Muscle of arm (tissue), 14 donors: ENCODE measurements at places on chromosomes 2 and 18. TPM values are rescaled to one million over a fixed set of nuclear protein-coding genes. Genes with fewer than 3 reads are reported as not detected.

The G6PC2 gene
- polyA plus RNA-seq: not detected

The SMIM21 gene
- not detected for polyA plus RNA-seq

The C2orf81 gene
- polyA plus RNA-seq: 3.8 TPM

The INHA gene
- 1.3 TPM for polyA plus RNA-seq

The REG1B gene
- polyA plus RNA-seq: not detected

The LYPD1 gene
- 9.6 TPM for polyA plus RNA-seq

The IMPA2 gene
- 23.1 TPM for polyA plus RNA-seq

The SERPINB3 gene
- 0.11 TPM for polyA plus RNA-seq

The OTOF gene
- 8.3 TPM for polyA plus RNA-seq

The RAMP1 gene
- polyA plus RNA-seq: 33.2 TPM

The ZNF512 gene
- 60.4 TPM for polyA plus RNA-seq

The GBX2 gene
- polyA plus RNA-seq: not detected

The CLEC4F gene
- polyA plus RNA-seq: 0.08 TPM

The USP34 gene
- polyA plus RNA-seq: 72.9 TPM

The SCN3A gene
- 0.38 TPM for polyA plus RNA-seq

The LMAN2L gene
- 19.1 TPM for polyA plus RNA-seq

The IL1R2 gene
- not detected for polyA plus RNA-seq

The SERPINB11 gene
- not detected for polyA plus RNA-seq

The CCDC142 gene
- 10.7 TPM for polyA plus RNA-seq

The CYRIA gene
- 5.5 TPM for polyA plus RNA-seq

The CELF4 gene
- polyA plus RNA-seq: 9.5 TPM

The CHRNG gene
- 106 TPM for polyA plus RNA-seq

The RUFY4 gene
- polyA plus RNA-seq: not detected

The STRADB gene
- 59.5 TPM for polyA plus RNA-seq

The IGFBP5 gene
- polyA plus RNA-seq: 375 TPM

The GALNT5 gene
- polyA plus RNA-seq: 2.5 TPM

The DSC1 gene
- polyA plus RNA-seq: 20.0 TPM

The C2orf72 gene
- 1.3 TPM for polyA plus RNA-seq

The IKZF2 gene
- polyA plus RNA-seq: 3.9 TPM

The OR6B2 gene
- polyA plus RNA-seq: not detected

The PIEZO2 gene
- polyA plus RNA-seq: not detected

The SH3YL1 gene
- 40.4 TPM for polyA plus RNA-seq

The NOTO gene
- not detected for polyA plus RNA-seq

The KCNIP3 gene
- polyA plus RNA-seq: 6.4 TPM

The CFAP65 gene
- polyA plus RNA-seq: not detected

The OTX1 gene
- polyA plus RNA-seq: not detected

The TUBB8B gene
- not detected for polyA plus RNA-seq

The CTLA4 gene
- 0.13 TPM for polyA plus RNA-seq

The CENPA gene
- 10.4 TPM for polyA plus RNA-seq

The DNER gene
- not detected for polyA plus RNA-seq

The RAB6C gene
- polyA plus RNA-seq: 0.77 TPM

The LRP1B gene
- not detected for polyA plus RNA-seq

The AKAIN1 gene
- not detected for polyA plus RNA-seq

The FNDC4 gene
- 7.3 TPM for polyA plus RNA-seq

The MAP2 gene
- polyA plus RNA-seq: 9.5 TPM

The CRYGC gene
- polyA plus RNA-seq: not detected

The SERPINB2 gene
- 1.3 TPM for polyA plus RNA-seq

The CCDC68 gene
- 0.73 TPM for polyA plus RNA-seq

The PSMA8 gene
- not detected for polyA plus RNA-seq
